ENCODE measurements at places on chromosomes 4 and X.

- DNase-seq = no peak
Observed at GRCh38 chrX:39171686-39172085, 370.4 kb downstream of the MID1IP1 start.

DNA sequence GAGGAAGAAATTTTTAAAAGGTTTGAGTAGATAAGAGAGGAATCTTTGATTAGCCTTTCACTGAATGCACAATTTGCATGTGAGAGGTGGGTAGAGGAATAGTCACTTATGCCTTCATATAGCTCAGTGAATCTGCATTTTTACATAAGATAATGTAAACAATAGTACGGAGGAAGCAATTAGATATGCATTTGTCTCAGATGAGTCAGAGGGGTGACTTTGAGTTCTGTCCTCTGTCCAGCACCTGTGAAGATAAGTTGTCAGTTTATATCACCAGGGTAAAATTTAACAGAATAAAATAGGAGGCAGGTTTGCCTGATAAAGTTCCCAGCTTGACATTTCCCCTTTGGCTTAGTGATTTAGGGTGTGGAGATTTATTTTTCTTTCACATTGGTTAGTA is 841.9 kb downstream of the PCDH18 start:
- DNase-seq = no peak

DNA sequence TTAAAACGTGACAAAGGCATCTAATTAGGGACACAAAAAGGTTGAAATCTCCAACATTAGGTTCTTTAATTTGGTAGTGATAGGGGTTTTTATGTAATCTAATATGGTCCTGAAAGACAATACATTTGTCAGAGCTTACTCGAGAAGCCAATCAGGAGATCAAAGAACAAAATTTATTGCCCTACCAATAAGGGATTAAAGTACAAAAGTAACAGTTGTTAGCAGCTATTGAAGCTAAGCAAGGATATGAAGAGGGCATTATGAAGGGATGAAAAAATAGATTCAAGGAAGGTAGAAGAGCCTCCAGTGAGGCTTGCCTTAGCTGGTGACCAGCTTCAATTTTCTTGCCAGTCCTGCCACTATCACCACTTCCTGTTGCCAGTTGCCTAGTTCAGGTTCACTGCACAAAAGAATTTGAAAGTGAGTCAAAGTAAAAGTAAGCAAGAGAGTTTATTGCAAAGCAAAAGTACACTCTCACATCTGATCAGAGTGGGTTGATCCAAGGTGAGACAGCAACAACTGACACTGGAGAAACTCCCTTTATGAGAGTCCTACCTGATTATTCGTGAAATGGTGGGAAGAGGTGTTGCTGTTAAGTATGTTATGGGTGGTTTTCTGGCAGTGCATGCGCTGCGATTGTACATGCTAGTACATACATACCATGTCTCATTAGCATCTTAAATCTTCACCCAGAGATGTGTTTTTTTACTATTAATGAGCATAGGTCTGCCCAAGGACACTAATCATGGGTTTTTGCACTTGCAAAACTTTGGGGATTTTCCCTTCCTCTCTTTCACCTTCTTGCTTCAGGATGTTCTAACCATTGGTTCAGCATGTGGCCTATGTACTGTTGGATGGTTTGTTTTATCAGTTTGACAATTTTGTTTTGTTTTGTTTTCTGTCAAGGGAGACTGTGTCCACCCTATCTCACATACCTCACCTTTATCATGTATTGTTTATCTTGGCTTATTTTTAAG is 263.2 kb upstream of the ITM2A start:
- no peak for DNase-seq

GRCh38 chr4:122346503-122346902 is 32.3 kb upstream of the ADAD1 start:
- DNase-seq = no peak

GRCh38 chr4:138298431-138298830 is 56.3 kb upstream of the SLC7A11 start:
- DNase-seq = no peak

DNA sequence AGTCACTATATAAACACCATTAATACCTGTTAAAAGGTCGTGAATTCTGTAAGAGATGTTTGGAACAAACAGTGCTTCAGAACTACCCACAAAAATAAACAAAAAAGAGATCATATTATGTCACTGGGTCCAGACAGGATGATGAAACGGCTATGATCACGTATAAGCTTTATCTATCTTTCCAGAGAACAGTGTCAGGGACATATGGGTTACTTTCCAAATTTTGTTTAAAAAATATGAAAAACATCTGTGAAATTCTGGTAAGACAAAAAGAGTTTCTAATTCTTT is 90.0 kb downstream of the SORBS2 start:
- no peak for DNase-seq

DNA sequence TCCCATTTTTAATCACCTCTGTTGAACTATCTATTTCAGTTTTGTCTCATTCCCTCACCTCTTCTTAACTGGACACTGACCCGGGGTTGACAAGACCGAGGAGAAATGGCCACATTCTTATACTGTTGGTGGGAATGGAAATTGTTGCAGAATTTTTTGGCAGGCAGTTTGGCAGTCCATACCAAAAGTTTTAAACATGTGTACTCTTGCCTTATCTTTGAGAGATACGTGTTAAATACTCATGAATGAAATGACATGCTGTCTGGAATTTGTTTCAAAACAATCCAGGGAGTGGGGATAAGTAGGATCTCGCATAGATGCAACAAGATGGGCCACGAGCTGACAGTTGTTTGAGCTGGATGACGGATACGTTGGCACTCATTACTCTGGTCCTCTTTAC is 12.1 kb downstream of the FGFBP1 start:
- DNase-seq = no peak

DNA sequence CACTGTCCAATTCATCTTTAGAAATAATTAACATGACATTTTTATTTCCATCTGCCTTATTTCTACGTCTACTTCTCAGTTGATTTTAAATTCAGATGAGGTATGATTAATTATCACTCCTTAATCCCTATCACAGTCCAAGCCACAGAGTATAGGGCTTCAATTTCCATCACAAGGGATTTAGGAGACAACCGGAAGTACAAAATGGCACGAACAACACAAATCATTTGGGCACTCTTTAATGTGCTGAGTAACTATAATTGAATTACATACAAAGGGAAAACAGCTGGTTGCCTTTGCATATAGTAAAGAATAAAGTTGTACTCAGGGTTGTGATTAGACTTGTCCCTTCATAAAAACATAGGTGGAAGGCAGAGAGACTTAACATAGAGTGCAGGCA is 290.4 kb upstream of the MAGEB16 start:
- no peak for DNase-seq

DNA sequence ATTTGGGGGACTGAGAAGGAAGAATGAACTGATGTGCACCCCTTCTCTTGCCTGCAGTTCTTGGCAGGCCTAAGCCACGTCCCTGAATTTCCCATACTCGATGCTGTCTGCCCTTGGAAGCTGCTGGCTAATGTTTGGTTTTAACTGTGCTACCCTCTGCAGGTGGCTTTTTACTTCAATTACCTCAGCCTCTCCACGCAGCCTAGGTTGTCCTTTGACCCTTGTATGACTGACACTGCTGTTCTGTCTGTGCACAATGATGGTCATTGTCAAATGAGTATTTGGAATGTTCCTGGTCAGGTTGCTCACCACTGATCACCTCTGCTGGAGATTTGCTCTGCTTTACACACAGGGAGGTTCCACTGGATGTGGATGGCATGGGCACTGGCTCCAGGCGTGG is 137.1 kb downstream of the ZNF518B start:
- DNase-seq = no peak

- DNase-seq = peak; percentile 77
Observed at GRCh38 chrX:81195712-81196111, 6.0 kb downstream of the HMGN5 start.

GRCh38 chrX:141201962-141202361 is 25.0 kb upstream of the LDOC1 start:
- DNase-seq = no peak

GRCh38 chr4:101158134-101158482 is 189.2 kb downstream of the PPP3CA start:
- DNase-seq = no peak

GRCh38 chr4:100805538-100805937 is 287.7 kb upstream of the EMCN start:
- DNase-seq = no peak

- DNase-seq = peak; percentile 36
Observed at GRCh38 chr4:127856196-127856812, 24.4 kb upstream of the PLK4 start.

DNA sequence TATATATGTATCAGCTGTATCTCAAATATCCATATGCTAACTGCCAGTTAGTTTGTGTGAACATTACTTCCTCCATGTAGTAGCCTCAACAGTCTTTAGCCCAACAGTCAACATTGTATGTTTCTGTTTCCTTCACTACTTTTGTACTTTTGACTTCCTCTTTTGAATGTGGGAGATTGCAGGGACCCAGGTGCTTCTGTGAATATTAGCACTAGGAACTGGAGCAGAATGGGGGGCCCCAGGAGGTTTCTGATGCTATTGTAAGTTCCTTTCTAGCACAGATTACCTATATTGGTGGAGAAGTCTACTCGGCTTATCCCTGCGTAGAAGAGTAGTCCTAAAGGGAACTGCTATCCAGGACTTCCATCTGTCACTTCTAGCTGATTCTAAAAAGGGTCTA is 2.3 kb downstream of the PLAC8 start:
- peak; percentile 77 for DNase-seq

DNA sequence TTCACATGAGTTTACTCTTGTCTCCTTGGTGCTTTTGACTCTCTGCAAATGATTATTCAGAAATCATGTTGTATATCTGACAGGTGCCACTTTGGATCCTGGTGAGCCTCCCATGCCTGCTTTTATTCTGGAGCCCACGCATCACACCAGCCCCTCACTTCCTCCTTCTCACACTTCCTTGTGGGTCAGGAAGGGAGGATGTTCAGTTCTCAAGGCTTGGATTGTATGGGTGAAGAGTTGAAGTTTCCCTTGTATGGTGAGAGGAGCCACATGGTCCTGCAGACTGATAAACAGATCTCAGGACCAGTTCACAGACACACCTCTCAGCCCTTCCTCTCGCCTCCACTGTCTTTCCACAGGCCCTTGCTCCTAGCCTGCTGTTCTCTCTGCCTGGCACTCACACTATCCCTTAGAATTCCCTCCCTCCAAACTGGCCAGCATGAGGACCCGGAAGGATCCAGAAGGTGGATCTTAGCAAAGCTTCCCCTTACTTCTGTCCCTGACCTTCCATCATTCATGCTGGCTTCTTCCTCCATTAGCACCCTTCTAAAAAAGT is 92.1 kb downstream of the STK32B start:
- DNase-seq = no peak

DNA sequence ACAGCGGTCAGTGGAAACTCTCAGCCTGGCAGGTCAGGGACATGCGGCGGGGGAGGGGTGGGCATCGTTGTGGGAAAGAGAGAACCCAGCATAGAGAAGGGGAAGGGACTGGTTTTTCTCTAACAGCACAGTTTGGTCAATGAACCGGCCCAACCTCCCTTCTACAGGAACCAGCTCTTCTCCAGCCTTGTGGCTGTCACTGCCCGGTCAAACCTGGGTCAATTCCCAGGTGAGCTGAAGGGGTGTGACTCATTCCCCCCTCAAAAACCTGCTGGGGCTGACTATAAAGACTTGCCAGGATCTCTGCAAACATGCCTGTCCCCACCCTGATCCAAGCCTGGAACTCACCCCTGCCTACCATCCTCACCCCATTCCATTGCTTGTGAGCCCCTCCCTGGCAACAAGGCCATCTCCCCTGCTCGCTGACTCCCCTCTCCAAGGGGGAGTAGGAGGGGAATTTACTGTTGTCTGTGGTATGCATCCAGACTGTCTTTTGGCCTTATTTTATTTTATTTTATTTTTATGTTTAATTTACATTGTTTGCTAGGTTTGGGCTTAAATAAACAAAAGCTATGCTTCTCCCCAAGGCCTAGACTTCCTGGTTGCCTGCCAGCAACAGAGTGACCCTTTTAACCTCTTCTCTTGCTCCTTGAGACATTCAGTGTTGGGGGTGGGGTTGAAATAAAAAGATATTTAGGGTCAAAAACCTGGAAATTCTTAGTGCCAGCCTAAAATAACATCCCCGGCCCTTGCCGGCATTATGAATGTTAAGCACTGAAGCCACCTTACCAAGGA is 49.6 kb downstream of the TSC22D3 start:
- no peak for DNase-seq

DNA sequence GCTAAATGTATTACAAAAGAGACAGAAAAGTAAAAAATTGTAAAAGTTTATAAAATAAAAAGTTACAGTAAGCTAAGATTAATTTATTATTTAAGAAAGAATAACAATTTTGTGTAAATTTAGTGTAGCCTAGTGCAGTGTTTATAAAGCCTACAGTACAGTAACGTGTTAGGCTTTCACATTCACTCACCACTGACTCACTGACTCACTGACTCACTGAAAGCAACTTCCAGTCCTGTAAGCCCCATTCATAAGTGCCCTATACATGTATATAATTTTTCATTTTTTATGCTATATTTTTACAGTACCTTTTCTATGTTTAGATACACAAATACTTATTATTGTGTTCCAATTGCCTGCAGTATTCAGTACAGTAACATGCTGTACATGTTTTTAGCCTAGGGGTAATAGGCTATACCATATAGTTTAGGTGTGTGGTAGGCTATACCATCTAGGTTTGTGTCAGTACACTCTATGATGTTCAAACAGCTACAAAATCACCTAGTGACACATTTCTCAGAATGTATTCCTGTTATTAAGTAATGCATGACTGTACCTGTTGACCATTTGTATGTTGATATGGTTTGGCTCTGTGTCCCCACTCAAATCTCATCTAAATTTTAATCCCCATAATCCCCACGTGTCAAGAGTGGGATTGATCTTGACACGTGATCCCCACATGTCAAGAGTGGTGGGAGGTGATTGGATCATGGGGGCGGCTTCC is 57.9 kb downstream of the CFAP299 start:
- no peak for DNase-seq

DNA sequence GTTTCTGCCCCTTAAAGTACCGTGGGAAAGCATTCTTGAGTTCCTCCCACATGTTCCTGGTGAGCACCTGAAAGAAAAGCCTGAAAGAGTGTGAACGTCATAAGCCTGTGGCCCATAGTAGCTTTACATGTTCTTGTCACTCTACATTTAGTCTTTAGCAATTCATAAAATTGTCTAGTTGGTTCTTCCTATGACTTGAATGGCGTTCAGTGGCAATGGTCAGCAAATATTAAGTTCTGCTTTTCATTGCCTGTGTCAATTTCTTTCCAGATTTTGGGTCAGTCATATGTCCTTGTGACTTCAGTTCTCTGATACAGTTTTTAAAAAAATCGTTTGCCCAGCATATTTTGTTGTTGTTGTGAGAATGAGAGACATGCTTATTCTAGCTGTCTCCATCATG is 650.0 kb upstream of the BOD1L1 start:
- DNase-seq = no peak

DNA sequence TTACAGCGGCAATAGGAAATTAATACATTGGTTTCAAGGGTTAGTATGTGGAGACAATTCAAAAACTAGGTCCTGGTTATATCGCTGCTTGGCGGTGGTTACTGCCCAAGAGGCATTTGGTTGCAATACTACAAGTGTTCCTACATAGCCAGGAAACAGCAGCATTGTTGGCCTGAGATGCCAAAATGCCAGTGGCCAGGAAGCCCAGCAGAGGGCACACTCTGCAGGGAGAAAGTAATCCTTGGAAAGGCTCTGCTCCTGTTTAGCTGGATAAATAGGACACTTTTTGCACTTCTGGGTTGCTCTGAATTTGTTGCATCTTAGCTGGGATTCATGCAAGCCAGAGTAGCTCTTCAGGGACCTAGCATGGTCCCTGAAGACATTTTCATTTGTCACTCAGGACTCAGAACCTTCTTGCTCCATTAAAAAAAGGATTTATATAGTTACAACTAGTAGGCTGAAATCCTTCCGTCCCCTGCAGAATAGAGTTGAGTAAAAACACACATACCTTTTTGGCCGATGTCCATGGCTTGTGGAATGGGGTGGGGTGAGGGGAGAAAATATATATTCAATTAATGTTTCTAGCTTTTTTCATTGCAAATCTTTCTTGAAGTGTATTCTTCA is 8.1 kb upstream of the GPR119 start:
- peak; percentile 60 for DNase-seq

All from hematopoietic multipotent progenitor cell treated with erythropoietin and hydrocortisone succinate and interleukin-3 and kit ligand, for 6 days (in vitro differentiated cells).